ENCODE measurements at places on chromosomes 3 and 15.

- no peak for DNase-seq
Observed at GRCh38 chr3:57110798-57111197, 50.3 kb downstream of the SPATA12 start.

- DNase-seq: no peak
Observed at GRCh38 chr3:12270976-12271375, 17.9 kb upstream of the PPARG start.

DNA sequence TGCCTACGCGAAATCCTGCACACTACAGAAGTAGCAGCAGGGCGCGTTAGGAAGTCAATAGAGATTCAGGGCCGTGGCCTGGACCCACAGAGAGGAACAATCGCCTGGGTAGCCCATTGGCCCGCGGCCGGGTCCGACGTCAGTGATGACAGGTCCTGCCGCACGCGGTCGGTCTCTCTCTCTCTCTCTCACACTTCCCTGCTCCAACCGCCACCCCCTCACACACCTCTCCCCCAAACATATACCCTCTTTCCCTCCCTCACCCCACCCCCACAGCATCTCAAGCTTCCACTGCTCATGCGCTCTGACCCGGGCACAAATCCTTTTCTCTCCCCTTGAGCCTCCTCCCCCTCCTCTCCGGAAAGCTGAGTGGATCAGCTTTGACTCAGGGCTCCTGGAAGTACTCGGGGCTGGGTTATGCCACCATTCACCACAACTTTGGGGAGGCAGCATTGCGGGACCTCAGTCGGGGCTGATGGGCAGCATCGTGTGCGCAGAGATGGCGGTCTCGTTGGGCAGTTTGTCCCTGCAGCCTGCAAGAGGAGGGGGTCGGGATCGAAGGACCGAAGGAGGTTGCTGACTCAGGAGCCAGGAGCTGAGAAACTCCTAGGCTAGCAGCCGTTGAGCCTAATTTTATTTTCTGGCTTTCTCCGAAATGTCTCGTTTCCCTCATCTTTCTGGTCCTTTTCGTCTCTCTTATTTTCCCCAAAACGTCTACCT, 9.0 kb downstream of the ZIC4 start:
- DNase-seq: no peak

GRCh38 chr15:63140936-63141335, 16.3 kb downstream of the RPS27L start:
- DNase-seq: no peak

DNA sequence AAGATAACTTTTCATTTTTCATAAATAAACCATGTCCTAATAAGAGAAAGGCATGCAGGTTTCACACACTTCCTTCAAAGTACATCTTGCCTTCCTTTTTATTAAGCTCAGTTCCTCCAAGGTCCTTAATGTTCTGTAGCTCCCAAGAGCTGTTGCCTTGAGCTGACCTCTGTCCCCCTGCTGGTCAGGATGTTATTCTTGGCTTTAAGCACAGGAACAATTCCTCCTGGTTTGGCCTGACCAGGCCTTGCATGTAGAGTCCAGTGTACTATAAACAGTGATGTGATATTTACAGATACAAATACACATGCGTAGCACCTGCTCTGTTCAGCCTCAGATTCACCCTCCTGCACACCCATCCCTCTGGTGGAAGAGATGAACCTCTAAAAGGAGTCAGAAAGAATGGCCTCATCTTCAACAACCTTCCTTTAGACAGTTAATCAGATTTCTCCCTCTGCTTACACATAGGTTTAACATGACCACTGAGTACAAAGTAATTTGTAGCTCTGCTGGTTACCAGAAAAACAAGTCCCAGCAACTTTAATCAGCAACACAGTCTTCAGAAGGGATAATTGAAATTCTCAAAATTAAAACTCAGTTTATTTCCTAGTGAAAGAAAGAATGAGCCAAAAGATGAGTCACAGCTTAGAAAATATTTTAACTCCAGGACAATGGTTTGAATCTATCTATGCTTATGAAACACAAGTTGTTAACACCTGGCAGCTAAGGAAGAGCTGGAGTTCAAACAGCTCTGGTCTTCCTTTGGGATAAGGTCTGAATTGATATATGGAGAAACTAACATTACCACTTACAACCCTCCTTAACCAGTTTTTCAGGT, 46.5 kb downstream of the PTPN9 start:
- DNase-seq: no peak

- no peak for DNase-seq
Observed at GRCh38 chr3:99702953-99703943, 64.9 kb downstream of the COL8A1 start.

DNA sequence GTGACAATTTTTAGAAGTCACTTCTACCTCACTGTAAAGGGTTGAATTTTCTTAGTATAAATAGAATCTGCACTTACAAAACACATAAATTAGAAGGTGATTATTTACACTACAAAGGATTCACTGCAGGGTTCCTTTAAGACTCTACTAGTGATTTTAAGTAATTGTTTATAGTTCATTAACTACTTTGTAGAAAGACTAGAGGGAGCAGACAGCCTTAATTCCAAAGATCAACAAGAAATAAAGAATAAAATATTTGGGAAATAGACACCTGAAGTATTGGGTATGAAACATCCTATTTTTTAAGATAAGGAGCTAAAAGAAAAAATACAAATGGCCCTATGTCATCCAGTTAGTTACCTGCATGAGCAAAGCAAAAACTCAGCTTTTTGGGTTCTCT, 360.5 kb upstream of the ALCAM start:
- no peak for DNase-seq

GRCh38 chr3:143348486-143349327, 229.1 kb downstream of the CHST2 start:
- no peak for DNase-seq

DNA sequence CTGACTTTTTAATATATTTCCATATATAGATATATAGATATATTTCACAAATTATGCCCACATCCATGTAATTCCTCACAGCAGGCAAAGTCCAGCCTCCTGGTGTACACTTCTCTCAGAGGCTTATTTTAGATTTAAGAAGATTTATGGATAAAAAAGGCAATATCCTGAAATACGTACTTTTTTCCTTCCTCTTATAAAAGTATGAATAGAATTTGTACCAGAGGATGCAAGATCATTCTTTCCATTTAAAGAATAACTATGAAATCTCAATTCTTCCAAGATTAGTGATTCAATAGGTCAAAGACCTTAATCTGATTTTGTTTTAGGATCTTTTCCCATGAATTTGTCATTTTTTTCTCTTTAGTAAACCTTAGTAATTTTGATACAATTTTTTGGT, 597.9 kb upstream of the TBL1XR1 start:
- no peak for DNase-seq

DNA sequence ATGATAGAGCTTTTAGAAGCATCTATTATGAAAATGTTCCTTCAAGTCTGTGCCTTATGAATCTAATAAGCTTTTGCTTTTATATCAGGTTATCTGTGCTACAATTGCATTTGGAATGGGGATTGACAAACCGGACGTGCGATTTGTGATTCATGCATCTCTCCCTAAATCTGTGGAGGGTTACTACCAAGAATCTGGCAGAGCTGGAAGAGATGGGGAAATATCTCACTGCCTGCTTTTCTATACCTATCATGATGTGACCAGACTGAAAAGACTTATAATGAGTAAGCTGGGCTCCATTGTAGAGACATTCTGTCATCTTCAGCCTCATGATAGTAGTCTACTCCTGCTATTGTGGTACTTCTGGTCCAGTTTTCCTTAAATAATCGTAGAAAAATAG, 73.4 kb downstream of the BLM start:
- no peak for DNase-seq

- DNase-seq: no peak
Observed at GRCh38 chr3:30352410-30353318, 253.7 kb upstream of the TGFBR2 start.

- DNase-seq: no peak
Observed at GRCh38 chr3:180433152-180433551, 168.8 kb upstream of the TTC14 start.

DNA sequence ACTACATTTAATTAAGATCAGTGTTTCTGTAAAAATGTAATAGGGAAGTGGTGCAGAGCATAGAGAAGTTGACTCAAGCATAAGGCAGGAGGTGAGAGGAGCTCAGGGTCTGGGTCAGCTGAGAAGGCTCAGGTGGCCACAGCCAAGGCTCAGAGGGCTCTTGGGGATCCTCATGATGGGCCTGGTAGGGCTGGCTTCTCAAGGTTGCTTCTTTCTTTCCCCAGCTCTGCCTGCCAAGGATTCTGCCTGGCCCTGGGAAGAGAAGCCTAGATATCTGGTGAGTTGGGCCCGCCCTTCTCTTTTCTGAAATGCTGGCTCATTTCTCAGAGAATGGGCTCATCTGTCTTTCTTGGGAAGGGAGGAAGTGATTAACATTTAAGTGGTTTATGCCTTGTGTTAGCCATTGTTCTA, 6.5 kb downstream of the ZNF589 start:
- no peak for DNase-seq

DNA sequence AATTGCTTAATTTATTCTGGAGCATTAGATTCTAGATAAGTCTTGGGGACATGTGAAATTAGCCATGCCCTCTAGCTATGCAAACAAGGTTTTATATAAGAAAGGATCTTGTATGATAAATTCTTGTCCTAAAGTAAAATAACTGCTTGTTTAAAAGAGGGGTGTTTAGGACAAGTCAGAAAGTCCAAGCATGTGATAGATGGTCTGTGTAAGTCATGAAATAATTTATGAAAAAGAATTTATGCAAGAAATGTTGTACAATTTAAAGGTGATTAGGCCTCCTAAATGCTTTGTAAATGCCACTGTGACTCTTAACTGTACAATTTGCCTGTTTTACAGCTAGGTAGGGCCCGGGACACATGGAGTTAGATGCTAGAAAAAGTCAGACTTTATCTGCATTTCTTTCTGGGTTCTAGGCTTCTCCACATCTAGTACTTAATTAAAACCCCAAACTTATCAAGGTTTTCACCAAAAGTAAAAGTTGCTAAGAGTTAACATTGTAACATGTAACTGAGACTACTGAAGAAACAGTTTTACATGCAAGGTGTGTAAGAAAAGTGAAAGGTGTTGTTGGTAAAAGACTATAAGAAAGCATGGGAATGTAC, 13.2 kb downstream of the LINS1 start:
- DNase-seq: no peak

GRCh38 chr3:137121704-137122314, 164.0 kb downstream of the IL20RB start:
- no peak for DNase-seq

DNA sequence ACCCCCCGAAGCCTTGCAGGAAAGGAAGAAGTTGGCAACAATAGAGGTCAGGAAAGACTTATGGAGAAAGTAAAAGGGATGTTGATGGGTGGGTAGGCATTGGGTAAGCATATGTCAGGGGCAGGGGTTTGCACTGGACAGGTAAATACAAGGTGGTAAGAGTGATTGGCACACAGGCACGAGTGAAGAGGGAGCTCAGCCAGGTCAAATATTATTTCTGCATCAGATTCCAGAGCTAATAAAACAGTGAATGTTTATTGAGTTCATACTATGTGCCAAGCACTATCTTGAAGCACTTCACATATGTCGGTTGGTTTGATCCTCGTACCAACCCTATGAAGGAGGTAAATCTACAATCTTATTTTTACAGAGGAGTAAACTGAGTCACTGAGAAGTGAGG, 6.6 kb downstream of the CLSTN2 start:
- no peak for DNase-seq

GRCh38 chr3:95408464-95408862, 1345.6 kb downstream of the NSUN3 start:
- no peak for DNase-seq

DNA sequence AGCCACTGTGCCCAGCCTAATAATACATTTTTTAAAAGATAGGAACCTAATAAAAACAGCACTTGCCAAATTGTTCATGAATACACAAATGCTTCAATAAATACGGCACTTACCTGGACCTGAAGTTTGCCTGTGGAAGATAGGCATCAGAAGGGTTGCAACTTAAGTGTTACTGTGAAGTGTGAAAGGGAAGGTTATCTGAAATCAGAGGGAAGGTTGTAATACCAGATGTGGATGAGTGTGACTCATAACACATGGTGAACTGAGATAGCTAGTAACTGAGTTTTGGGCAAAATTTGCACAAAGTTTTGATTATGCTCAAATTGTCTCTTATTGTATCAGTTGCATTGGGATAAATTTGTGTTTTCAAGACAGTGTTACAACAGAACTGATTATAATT, 68.0 kb downstream of the ATP11B start:
- DNase-seq: no peak

Measured in T1000 (cell line).